CD4-positive, alpha-beta T cell treated with Interleukin-4 for 4 hours (primary cell): ENCODE measurements at places on chromosomes 12 and 14.

- DNase-seq, result no peak
Observed at GRCh38 chr12:130704606-130705005, 11.5 kb downstream of the RIMBP2 start.

- DNase-seq, result no peak
Observed at GRCh38 chr12:45268672-45269411, 52.9 kb downstream of the ANO6 start.

DNA sequence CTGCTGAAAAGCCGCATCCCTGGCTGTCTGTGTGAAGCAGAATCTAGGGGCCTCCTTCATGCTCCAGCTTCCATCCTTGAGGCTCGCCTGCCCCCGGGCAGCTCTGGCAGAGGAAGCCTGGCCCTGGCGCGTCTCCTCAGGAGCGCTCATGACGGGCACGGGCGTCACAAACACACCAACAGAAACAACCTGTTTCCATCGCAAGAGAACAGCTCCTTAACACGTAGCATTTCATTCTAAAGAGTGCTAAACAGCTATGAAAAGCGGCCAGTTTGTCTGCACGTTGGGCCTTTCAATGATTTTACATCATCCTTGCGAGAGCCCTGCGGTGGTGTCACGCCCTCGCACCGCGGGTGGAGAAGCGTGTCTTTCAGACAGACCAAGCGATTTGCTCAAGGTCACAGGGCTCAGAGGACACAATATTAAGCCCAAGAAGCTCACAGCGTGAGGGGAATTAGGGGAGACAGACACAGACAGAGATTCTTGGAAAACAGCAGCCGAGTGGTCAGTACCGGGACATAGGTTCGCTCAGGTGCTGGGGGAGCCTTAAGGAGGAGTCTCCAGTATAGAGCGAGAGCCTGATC lies 4.9 kb downstream of the ADGRD1 start:
- DNase-seq, result no peak

DNA sequence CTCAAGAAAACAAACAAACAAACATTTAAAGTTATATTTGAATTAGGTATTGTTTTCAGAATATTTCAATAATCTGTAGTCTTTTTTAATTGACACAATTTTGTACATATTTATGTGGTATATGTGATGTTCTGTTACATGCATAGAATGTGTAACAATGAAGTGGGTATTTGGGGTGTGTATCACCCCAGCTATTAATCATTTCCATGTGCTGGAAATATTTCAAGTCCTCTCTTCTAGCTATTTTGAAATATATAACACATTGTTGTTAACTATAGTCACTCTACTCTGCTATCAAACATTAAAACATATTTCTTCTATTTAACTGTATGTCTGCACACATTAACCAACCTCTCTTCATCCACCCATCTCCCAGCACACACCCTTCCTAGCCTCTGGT lies 32.0 kb upstream of the SIX1 start:
- no peak for DNase-seq

- no peak for DNase-seq
Observed at GRCh38 chr12:40650038-40650704, 42.1 kb upstream of the CNTN1 start.

DNA sequence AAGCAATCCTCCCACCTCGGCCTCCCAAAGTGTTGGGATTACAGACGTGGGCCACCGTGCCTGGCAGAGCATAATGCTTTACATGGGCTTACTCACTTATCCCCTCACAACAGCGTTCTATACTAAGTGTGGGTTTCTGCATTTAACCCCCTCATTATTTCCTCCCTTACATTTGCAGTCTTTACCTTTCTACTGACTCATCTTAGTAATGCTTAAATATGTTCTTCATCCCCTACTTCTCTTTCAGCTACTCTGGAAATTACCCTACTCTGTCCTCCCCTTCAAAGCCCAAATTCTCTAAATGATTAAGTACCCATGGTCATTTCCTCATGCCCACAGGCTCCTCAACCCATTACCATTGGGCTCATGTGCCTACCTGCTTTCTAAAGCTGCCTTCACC lies 40.7 kb downstream of the NKX2-1 start:
- no peak for DNase-seq

DNA sequence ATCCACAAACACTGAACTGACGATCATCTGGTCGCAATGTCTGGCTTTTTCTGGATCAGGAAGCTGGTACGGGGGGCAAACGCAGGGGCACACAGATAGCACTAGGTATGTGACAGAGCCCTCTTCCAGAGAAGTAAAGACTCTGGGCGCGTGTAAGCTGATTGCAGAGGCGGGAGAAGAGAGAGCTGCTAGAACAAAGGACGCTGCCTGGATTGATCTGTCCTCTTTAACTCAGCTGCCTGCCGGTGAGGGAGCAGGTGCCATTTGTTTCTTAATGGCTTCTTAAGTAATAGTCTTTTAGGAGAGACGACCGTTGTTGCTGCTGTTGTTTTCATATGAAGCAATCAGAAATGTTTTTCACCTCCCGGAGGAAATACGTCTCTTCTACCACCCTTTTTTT lies 77.3 kb downstream of the GLT1D1 start:
- DNase-seq, result no peak

GRCh38 chr14:103443111-103443510 lies 57.9 kb downstream of the MARK3 start:
- DNase-seq, result no peak

- no peak for DNase-seq
Observed at GRCh38 chr12:27552886-27553560, 29.0 kb downstream of the PPFIBP1 start.

- DNase-seq, result no peak
Observed at GRCh38 chr12:20099395-20100183, 268.7 kb upstream of the PDE3A start.

DNA sequence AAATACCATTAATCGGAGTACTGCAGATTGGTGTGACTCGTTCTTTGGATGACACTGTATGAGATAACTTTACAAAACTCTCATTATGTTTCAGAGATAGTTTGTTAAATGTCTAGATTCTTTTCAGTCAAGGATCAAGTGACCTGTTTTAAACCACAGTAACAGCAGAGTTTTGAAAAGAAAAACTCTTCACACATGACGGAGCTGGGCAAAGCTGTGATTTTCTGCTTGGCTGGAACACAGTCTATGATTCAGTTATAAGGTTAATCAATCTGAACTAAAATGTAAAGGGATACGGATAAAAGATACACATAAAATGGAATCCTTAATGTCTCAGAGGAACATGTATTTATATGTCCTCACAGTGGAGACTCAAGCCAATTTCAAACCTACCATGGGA lies 573.2 kb downstream of the PRKD1 start:
- no peak for DNase-seq

GRCh38 chr12:111169456-111169855 lies 199.4 kb downstream of the PHETA1 start:
- DNase-seq, result no peak

DNA sequence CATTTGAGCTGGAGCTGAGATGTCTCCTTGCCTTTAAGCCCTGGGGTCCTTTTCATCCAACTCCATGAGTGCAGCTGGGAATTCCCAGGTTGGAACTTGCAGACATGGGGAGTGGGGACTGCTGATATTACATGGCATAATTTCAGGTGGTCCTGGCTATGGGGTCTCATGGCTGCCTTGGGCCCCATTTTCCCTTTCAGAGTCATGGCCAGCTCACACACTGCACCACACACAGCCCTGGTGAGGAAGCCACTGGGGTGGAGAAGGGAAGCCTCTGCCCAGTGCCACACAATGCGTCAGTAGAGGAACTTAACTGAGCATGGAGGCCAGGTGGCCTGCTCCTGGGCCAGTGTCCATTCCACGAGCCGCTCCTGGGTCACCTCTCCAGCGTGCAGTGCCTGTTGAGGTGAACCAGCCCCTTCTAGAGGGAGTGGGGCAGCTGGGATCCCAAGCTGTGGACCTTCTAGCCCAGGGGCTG lies 17.3 kb upstream of the KRT86 start:
- no peak for DNase-seq

- DNase-seq, result no peak
Observed at GRCh38 chr14:50756300-50756699, 74.7 kb downstream of the NIN start.

GRCh38 chr12:114982760-114983159 lies 298.8 kb upstream of the TBX3 start:
- DNase-seq, result no peak

GRCh38 chr14:94998685-94999084 lies 158.6 kb downstream of the DICER1 start:
- DNase-seq, result no peak

- DNase-seq, result no peak
Observed at GRCh38 chr14:54472315-54472714, 16.5 kb downstream of the GMFB start.

DNA sequence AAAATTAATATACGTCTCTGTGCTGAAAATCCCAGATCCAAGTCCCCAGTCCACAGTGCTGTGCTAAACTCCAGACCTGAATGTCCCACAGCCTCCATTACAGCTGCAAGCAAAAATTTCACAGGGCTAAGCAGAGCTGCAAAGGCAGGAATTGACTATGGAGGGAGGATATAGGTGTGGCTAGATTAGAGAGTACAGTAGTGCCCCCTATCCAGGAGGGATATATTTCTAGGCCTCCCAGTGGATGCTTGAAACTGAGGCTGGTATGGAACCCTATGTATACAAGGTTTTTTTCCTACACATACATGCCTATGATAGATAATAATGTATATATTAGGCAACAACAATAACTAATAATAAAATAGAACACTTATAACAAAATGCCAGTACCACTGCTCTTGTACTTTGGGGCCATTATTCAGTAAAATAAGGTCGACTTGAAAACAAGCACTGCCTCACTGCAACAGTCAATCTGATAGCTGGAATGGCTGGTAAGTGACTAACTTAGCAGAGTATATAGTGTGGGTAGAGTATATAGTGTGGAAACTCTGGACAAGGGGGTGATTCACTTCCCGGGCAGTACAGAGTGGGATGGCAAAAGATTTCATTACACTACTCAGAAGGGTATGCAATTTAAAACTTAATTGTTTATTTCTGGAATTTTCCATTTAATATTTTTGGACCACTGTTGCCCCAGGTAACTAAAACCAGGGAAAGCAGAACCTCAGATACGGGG lies 82.7 kb downstream of the C14orf132 start:
- no peak for DNase-seq

DNA sequence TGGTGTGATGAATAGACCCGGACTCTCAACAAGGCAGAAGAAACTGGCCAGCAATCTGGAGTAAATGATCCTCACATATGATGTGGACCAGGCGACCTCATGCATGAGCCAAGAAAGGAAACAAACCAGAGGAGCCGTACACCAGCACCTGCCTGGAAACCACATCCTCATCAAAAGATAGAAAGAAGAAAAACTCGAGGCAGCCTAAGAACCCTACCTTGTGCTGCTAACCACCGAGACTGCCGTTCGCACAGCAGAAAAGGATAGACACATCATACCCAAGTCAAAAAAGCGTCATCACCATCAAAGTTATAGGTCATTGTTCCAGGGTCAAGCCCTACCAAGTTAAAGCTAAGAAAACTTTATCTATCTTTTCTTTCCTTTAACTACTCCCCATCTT lies 66.7 kb downstream of the RESF1 start:
- peak; percentile 45 for DNase-seq

DNA sequence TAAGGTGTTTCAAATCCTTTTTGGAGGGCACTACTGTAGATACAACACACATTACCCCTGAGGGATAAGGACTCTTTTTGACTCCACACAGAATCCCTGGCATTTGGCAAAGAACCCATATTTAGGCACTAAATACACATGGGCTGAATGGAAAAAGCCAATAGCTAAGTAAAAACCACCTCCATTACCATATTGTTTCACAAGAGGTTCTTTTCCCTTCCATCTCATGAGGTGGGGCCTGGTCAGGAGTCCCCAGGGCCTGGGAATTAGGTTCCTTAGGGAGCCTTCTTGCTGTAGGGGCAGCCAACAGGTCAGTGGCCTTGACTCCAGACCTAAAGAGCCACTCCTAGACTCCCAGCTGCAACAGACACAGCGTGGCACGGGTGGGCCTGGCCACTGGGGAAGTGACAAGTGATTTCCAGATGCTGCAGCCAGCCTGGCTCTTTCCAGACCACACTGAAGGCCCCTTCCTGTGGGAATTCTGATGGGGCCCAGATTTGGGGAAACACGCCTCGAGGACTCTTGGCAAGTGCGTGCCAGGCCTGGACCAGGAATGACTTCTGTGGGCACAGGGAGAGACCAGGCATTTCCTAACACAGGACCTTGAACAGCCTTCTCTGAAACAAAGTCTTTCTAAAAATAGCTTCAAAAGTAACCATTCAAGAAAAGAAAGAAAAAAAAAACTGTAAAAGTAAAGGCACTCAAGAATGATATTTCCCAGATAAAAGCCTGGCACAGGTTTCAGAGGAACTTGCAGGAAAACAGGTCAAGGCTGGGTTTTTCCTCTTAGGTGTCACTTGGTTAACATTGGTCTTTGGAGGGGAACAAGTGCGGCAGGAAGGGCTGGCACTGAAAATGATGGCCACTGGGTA lies 18.1 kb downstream of the SSH1 start:
- DNase-seq, result no peak

DNA sequence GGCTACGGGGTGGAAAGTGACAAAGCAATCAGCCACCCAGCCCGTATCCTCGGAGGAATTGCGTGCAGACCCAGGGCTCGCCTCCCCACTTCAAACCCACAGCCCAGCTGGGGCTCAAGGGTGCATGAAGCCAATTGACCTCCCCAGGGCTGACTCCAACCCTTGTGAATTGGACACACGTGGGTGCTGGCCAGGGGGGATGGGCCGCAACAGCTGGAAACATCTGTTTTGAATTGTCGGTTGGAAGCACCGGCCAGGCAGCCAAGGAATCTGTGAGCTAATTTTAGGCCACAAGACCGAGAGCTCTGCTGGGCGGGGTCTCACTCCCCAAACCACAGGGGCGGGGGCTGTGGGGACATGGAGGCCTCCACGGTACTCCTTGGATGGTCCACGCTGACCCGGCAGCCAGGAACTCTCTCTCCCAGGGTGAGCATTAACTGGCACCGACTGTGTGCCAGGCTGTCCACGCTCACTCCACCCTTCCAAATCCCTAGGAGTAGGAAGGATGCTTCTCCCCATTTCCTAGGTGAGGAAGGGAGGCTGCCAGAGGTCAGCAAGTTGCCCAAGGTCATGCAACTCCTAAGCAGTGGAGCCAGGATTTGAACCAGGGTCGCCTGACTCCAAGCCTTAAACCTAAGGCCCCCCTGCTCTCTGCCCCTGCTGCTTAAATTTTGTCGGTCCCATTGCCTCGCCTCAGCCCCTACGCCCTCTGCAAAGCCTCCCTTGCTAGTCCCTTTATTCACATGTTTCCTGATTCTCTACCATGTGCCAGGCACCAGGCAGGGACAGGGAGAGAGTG lies 11.9 kb upstream of the TMEM119 start:
- DNase-seq, result no peak
